Right ventricle myocardium superior (tissue), 1 donor: ENCODE measurements at places on chromosomes 7 and 10. TPM values are rescaled to one million over a fixed set of nuclear protein-coding genes. Genes with fewer than 3 reads are reported as not detected.
A peak's percentile ranks its signal among the peaks of the same experiment; 100 is the strongest.

DNA sequence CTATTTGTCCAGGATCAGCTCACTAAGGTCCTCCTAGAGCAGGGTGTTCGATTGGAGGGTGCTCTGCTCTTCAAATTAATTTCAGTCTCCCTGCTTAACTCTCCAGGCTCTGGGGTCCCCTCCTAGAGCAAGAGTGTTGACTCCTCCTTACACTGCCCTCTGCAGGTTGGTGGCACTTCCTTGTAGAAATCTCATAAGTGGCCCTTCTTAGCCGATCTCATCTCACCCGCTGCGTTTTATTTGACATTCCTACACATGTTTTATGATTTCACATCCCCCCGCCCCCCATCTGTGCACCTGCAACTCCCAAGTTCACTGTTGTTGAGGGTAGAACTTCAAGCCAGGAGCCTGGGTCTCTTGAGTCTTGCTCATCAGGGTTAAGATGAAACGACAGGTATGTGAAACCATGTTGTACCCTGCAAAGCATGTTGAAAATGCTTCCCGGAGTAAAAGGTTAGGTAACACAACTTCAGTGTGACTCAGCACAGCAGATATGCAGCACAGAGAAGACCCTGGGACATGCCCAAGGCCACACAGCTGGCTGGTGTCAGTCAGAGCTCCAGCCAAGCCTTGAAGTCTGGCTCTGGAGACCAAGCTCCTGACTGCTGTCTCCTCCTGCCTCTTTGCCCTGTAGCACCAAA, 171.2 kb downstream of the PRKAG2 start:
- peak; percentile 37 for DNase-seq

DNA sequence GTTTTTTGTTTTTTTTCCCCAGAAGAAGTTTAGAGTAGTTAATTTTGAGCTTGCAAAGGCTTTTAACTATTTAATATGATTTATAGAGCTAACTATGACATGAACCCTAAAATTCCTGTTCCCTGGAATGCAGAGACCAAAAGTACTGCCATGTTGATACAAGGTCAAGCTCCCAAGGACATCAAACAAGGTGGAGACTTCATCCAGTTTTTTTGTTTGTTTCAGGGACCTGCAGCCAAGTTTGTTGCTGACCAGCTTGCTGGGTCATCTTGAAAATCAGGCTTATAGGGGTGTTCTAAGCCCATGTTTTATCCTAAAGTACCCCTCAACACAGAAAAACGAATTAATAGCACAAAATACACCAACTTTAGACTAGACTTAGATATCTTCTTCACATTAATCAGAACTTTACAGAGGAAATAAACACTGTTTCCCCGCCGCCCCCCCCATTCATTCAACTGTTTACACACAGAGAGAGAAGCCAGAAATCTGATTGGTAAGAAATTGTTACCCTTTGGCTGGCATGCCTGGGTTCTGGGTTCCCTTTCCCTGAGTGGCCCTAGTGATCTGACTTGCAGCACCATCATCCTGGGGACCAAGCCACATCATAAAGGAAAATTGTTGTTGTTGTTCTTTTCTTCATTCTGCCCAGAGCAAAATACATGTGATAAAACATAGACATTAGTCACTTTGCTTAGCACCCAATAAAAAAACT, 860.5 kb downstream of the CCSER2 start:
- no peak for DNase-seq

- DNase-seq = no peak
Measured at GRCh38 chr10:48363617-48364355, 57.3 kb downstream of the MAPK8 start.

- no peak for DNase-seq
Measured at GRCh38 chr10:6647811-6648526, 67.9 kb upstream of the PRKCQ start.

- DNase-seq = peak; percentile 52
Measured at GRCh38 chr10:32938554-32939061, 19.4 kb downstream of the ITGB1 start.

- DNase-seq = no peak
Measured at GRCh38 chr7:115387137-115387536, 465.2 kb downstream of the MDFIC start.

DNA sequence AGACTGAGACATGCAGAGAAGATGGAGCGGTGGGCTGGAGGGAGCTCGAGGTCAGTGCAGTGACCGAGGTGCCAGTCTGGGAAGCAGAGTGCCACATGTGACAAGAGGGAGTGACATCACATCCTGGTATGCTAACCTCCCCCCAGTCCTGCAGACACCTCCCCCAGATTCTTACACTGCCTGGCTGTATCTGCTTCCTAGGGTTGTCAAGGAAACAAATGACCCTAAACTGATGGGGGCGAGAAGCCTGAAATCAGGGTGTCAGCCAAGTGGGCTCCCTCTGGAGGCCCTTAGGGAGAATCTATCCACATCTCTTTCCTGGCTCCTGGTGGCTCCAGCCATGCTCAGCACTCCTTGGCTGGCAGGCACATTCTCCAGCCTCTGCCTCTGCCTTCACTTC, 316.1 kb upstream of the ZMIZ1 start:
- DNase-seq = no peak

- no peak for DNase-seq
Measured at GRCh38 chr10:110778211-110778610, 93.5 kb upstream of the PDCD4 start.

GRCh38 chr7:2032876-2033407, 199.8 kb downstream of the MAD1L1 start:
- peak; percentile 32 for DNase-seq

The CARD11 gene
- 0.22 TPM for total RNA-seq

The ZNF775 gene
- 3.6 TPM for total RNA-seq

The GRM3 gene
- total RNA-seq = not detected

The LOXL4 gene
- 0.51 TPM for total RNA-seq

The VAX1 gene
- total RNA-seq = not detected
